ENCODE measurements at places on chromosomes 6 and 20. TPM values are rescaled to one million over a fixed set of nuclear protein-coding genes. Genes with fewer than 3 reads are reported as not detected.

DNA sequence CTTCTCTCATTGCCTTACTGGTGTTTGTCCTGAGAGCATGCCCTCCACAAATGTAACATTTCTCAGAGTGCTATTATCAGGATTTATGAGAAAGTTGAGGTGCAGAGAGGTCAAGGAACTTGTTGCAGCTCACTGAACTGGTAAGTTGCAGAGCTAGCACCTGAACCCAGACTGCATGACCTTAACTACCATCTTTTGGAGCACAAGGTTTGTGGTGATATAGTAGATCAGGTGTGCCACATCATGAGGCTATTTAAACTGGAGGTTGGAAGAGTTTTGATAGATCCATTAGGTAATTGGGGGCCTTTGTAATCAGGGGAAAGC lies 112.0 kb upstream of the CITED2 start:
- H3K36me3 ChIP-seq, result no peaks in the 10 kb centered on the region
- H3K27ac ChIP-seq, result no peak overlapping the region
- no peak for DNase-seq
- H3K4me3 ChIP-seq, result no peak overlapping the region
- H3K27me3 ChIP-seq, result no peaks in the 10 kb centered on the region

DNA sequence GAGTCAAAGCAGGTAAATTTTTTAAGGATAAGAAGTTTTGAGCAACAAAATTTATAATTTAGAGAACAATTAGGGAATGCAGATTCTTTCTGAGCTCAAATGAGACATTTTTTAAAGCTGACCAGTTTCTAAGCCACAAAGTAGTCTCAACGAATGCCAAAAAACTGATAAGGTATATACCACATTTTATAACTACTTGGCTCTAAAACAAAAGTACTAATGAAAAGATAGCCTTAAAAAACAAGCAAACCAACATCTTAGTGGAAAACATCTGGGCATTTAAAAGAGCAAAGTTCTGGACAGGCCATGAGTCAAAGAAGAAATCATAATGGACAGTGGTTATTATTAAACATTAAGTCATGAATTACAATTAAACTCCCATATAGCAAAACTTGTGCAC lies 23.2 kb upstream of the RNF146 start:
- H3K4me1 ChIP-seq, result no peaks in the 10 kb centered on the region
- peaks cover 46% of the 10 kb centered on the region for H3K27me3 ChIP-seq
- H3K4me3 ChIP-seq, result no peak overlapping the region
- H3K27ac ChIP-seq, result no peak overlapping the region
- DNase-seq, result no peak

DNA sequence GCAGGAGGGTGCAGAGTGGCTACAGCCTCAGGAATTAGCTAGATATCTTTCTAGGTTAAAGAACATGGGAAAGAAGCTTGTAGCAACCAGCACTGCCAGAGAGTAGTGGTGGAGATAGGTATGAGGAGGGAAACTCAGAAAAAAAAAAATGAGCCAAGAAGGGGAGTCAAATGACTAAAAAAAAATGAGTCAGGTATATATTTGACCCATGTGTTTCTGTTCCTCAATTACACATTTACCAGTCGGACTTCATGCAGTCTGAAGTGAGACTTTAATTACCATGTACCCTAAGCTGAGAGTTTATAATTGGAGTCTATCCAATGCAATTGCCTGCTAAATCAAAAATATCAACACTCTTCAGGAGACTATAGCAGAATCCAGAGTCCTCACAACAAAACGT lies 964.6 kb downstream of the HACE1 start:
- no peaks in the 10 kb centered on the region for H3K27me3 ChIP-seq
- no peaks in the 10 kb centered on the region for H3K36me3 ChIP-seq
- no peak overlapping the region for H3K4me3 ChIP-seq
- no peak for DNase-seq

The TBX18 gene
- total RNA-seq, result 0.39 TPM

- H3K27ac ChIP-seq, result no peak overlapping the region
- H3K4me3 ChIP-seq, result no peak overlapping the region
- no peaks in the 10 kb centered on the region for H3K36me3 ChIP-seq
- no peaks in the 10 kb centered on the region for H3K4me1 ChIP-seq
- no peaks in the 10 kb centered on the region for H3K27me3 ChIP-seq
These were observed 359.1 kb downstream of the SAMD5 start for GRCh38 chr6:147867433-147868226.

DNA sequence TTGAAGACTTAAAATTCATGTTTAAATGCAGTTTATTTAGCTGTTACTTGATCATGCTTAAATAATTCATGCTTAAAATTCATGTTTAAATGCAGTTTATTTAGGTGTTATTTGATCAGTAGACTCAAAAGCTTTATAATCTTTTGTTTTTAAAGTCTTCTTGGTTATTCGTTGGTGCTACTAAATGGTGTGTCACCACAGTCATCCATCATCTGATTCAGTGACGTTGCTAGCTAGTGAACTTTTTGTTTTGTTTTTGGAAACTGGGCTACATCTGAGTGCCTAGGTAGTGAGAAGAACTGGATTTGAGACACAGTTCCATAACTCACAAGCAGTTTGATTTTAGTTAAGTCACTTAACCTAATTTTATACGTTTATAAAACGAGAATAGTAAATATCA lies 20.9 kb downstream of the SCAF8 start:
- peaks cover 18% of the 10 kb centered on the region for H3K36me3 ChIP-seq
- peak; percentile 36 for DNase-seq
- H3K4me3 ChIP-seq, result no peak overlapping the region
- H3K4me1 ChIP-seq, result peaks cover 36% of the 10 kb centered on the region

DNA sequence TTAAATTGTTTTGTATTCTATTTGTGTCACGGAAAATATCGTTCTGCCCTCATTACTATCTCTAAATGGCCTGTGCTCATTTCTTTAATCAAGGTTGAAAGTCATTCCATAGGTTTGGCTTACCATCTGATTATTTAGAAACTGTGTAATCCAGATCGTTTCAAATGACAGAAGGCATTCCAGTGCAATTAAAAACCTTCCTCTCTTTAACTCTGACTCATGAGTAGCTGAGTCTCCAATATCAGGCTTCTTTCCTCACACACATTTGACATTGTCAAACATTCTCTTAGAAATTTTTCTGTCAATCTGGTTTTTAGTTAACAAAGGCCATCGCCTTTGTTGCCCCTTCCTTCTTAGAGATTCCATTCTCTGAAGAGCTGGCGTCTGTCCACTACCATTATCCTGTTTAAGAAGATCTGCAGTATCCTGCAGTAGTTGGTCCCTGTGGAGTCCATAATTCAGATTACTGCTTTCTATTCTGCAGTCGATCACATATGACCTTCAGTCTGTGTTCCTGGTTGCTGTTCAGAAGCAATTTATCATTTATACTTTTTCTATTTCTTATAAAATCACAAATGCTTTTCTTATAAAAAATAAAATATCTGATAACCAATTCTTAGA lies 3.9 kb upstream of the TRDN start:
- DNase-seq, result no peak
- H3K27me3 ChIP-seq, result peaks cover 88% of the 10 kb centered on the region
- H3K4me1 ChIP-seq, result no peaks in the 10 kb centered on the region
- H3K27ac ChIP-seq, result no peak overlapping the region

The IL17A gene
- not detected for total RNA-seq

DNA sequence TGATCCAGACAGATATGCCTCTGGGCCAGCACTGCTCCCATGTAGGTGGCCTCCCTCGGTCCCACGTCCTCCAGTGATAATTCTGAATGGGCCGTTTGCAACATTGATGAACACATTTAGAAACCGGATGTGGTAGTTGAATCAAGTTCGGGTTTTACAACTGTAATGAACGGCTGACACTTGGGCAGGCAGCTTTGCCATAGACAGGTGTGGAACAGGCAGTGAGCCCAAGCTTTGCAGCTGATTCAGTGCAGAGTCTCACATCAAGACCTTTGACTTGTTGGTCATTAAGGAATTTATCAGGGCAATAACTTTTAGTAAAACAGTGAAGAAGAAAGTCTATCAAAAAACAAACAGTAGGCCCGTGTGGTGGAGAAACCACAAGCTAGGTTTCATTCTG lies 466.6 kb upstream of the AGPAT4 start:
- DNase-seq, result no peak
- no peak overlapping the region for H3K4me3 ChIP-seq
- H3K27me3 ChIP-seq, result no peaks in the 10 kb centered on the region
- H3K27ac ChIP-seq, result no peak overlapping the region
- H3K4me1 ChIP-seq, result no peaks in the 10 kb centered on the region
- H3K36me3 ChIP-seq, result no peaks in the 10 kb centered on the region

The SRMS gene
- 1.4 TPM for total RNA-seq

- no peak overlapping the region for H3K4me3 ChIP-seq
- DNase-seq, result peak; percentile 86
- peaks cover 29% of the 10 kb centered on the region for H3K4me1 ChIP-seq
These were observed 111.9 kb downstream of the HIVEP2 start for GRCh38 chr6:142833054-142833453.

Measured in MCF 10A (cell line).